ENCODE measurements at places on chromosomes 1 and 21.

GRCh38 chr1:236288620-236288976, 6.8 kb upstream of the ERO1B start:
- no peak for DNase-seq

DNA sequence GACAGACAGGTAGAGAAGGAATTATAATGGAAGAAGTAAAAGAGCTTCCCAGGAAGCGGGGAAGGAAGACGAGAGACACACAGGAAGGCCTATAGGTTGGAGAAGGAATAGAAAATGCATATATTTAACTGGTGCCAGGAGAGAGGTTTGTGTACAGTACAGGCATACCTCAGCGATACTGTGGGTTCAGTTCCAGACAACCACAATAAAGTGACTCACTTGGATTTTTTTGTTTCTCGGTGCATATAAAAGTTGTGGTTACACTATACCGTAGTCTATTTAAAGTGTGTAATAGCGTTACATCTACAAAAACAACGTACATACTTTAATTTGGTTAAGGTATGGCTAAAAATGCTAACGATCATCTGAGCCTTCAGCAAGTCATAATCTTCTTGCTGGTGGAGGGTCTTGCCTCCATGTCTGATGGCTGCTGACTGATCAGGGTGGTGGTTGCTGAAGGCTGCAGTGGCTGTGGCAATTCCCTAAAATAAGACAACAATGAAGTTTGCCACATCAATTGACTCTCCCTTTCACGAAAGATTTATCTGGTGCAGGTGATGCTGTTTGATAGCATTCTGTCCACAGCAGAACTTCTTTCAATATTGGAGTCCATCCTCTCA, 16.0 kb downstream of the YARS1 start:
- DNase-seq: no peak

- no peak for DNase-seq
These were observed 1.3 kb upstream of the MPC2 start for GRCh38 chr1:167938080-167938636.

DNA sequence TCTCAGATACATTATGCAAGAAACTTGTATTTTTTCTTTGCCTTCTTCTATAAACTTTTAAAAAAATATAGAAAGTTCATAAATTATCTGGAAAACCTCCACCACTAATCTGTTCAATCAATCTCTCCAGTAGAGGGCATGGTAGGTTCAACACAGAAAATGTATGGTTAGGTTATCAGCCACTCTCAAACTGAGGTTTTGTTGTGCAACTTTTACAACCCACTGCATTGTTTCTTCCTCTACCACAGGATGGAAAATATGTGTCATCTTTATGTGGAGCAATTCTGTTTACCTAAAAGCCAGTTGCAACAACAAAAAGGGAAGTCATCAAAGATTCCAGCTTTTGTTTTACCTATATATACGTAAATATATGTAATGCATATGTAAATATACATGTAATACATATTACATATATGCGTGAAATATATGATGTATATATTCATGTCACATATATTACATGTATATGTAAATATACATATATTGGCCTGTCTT, 3.0 kb upstream of the RGS2 start:
- DNase-seq: no peak

GRCh38 chr1:32307324-32307723, 15.4 kb downstream of the HDAC1 start:
- DNase-seq: no peak

- DNase-seq: no peak
These were observed 160.8 kb upstream of the SAMSN1 start for GRCh38 chr21:14706712-14707510.

DNA sequence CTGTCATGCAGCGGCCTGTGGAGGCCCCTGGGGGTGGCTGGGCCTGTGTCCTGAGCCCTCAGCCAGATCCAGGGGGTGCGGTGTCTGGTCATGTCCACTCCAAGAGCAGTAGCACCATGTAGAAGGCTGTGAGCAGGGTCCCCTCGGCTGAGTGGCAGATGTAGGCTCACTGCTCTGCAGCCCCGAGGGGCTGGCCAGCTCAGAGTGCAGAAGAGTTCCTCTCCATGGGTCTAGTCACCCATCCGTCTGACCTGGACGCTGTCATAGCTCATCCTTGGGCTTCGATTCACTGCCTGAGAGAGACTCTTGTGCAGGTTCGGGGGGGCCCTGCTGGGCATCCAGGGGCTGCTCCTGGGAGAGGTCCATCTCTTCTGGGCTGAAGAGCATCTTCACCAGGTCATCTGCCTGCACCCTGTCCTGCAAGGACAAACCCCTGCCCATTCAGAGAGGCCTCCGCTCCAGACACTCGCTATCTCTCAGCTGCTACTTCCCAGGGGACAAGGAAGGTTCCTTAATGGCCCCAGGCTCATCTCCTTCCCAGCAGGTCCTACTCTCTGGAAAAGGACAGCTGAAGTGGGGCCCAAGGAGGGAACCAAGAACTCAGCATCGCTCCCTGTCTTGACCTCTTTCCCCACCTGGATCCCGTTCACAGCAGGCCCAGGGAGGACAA, 6.5 kb upstream of the CLDN19 start:
- DNase-seq: no peak

DNA sequence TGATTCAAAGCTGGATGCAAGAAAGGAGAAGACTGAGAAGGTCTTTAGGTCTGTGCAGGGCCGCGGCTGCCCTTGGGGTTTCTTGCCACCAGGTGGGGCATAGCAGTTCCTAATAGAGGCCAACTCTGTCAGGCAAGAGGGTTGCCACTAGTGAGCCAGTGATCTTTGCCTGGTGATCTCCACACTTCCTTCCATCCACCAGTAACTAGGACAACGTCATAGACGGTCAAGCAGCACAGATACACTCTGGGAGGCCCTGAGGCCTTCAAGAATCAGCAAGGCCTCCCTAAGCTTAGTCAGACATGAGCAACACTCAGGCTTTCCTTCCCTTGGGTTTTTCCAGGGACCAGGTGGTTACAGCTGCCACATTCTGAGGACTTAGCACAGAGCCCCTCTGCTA, 32.9 kb upstream of the ATP2B4 start:
- DNase-seq: peak; percentile 56

DNA sequence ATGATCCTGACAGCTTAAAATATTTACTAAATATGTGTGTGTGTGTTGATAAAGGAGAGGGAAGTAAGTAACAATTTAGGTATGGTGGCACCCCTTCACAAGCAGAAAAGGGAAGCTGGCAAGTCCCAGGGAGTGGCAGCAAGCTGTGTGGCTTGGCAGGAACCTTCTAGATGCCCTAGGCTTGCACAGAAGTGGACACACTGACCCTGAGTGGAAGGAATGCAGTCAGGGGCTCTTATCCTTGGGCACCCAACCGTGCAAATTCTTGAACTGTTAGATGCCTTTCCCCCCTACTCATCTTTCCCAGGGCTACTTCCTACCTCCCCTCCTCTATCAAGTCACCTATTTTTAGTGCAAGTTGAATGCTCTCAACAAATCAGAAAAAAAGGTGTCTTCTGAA, 18.9 kb downstream of the ACP6 start:
- no peak for DNase-seq

DNA sequence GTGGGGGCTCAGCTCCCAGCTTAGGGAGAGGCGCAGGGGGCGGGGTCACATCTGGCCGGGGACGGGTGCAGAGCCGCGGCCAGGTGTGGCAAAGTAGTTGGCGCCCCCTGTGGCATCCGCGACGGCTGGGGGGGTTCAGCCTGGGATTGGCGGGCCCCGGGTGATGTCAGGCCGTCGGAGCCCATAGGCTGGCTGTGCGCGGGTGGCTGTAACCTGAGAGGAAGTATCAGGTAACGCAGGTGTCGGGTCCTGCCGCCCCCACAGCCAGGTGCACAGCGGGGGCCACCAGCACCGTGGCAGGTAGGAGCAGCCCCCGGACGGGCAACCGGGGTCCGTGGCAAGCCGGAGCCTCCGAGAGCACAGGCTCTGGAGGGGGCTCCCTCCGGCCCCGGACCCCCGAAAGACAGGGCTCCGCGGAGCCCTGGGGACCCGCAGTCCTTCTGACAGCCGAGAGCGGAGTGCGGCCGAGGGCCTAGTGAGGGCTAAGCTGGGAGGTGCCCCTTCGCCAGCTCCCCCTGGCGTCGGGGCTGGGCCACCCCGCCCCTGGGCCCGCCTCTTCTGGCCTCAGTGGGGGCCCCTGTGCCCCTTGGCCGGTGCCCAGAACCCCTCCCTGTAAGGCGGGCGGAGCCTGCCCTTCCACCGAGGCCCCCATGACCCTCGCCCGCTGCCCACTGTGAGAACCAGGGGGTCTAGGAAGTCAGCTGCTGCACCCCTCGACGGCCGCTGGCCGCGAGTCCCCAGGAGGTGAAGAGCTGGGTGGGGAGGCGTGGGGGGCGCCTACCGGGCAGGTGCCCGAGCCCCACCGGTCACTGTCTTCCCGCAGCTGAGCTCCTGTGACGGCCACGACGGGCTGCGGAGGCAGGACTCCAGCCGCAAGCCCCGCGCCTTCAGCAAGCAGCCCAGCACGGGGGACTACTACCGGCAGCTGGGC, 17.9 kb downstream of the TNFRSF25 start:
- peak; percentile 74 for DNase-seq

DNA sequence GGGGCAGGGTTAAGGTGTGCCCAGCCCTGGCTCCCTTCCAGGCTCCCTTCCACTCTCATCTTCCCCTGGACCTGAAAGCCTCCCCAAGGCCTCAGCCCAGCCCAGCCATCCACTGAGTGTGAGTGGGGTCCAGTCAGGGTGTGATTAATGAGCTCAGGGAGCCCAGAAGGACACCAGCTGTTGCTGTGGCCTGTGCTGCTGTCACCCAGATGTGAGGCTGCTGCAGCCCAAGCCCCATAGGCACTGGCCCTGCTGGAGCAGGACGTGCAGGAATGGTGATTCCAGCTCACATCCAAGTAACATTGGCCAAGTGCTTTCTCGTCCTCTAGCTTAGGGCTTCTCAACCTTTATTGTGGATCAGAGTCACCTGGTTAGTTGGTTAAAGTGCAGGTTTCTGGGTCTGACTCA, 77.6 kb downstream of the EPHB2 start:
- DNase-seq: peak; percentile 30

DNA sequence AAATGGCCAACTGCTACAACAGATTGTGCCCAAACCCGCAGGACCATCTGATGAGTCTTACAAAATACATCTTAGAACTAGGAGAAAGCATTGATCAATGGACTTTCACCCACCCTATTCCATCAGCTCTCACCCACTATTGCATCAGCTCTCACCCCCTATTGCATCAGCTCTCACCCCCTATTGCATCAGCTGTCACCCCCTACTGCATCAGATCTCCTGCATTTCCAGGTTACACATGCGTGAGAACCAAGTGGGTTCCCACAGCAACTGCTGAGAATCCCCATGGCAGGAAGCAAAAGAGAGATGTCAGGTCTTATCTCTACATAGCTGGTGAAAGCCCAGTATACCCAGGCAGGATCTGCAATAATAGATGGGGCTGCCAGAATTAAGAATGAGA, 533.5 kb downstream of the LTN1 start:
- no peak for DNase-seq

- DNase-seq: no peak
These were observed 3.5 kb downstream of the SLC66A1 start for GRCh38 chr1:19315378-19316198.

DNA sequence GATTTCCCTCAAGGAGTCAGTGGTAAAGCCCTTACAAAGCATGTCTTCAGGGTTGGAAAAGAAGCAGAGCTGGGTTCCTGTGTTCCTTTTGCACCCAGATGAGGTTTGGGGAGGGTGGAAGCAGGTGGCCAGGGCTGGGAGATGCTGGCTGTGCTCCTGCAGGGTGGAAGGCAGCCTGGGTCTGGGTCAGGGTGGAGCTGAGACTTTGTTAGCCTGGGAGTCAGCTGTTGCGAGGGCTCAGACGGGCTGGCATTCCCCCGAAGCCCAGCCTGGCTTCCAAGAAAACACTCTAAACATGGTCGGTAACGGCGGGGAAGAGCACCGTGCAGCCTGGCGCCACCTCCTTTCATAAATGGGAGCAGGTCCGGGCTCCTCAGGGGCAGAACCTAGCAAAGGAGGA, 43.7 kb upstream of the EPS8L3 start:
- no peak for DNase-seq

DNA sequence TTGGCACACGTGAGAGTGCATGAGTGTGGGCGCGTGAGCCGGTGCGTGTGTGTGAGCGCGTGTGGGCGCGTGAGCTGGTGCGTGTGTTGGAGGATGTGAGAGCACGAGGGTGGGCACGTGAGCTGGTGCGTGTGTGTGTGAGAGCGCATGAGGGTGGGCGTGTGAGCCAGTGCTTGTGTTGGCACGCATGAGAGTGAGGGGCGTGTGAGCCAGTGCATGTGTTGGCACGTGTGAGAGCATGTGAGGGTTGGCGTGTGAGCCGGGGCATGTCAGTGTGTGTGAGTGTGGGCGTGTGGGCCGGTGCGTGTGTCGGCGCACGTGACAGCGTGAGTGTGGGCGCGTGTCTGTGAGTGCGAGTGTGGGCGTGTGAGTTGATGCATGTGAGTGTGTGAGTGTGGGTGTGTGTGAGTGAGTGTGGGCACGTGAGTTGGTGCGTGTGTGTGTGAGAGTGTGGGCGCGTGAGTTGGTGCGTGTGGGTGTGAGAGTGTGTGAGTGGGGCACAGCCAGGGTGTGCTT, 45.7 kb upstream of the ARHGEF16 start:
- no peak for DNase-seq

DNA sequence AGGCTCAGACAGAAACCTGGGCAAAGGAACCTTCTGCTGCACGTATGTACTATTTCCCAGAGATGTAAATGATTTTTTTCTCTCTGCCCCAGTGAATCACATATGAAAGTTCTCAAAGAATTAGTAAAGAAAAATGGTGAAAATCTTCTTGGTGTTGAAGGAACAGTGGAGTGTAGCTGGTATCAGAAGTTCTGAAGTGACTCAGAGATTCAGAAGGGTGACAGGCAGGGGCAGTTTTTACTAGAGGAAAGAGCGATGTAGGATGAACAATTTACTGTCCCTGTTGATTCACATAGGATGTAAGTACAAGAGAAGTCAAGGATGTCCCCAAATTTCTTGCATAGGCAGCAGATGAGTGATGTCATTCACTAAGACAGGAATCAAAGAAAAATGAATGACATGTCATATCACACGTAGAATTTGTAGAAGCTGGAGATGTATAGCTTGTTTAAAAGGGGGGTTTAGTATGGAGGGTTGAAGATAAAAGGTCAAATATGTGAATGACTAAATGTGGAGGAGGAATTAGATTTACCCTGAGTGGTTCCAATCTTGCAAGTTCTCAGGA, 26.4 kb downstream of the WLS start:
- DNase-seq: no peak

GRCh38 chr1:34742667-34743270, 12.1 kb upstream of the GJB5 start:
- peak; percentile 89 for DNase-seq

DNA sequence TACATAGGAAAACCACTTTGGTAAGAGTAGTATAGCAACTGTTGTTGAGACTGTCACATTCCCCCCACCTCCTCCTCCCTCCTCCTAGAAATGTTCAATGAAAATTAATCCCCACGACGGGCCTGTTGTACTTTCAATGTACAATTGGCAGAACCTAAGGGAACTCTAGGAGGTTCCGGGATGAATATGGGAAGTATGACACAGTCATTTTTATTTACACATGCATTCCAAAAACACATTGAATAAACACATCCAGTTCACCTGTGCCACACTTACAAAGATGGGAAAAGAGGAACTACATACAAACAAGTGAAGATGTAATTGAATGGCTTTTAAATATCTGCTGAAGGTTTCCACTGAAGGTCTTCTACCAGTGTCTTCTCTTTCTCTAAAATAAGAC, 144.4 kb upstream of the NBPF11 start:
- DNase-seq: no peak

All from transverse colon (tissue), 4 donors.